ENCODE measurements at places on chromosomes 7 and 10. TPM values are rescaled to one million over a fixed set of nuclear protein-coding genes. Genes with fewer than 3 reads are reported as not detected.

DNA sequence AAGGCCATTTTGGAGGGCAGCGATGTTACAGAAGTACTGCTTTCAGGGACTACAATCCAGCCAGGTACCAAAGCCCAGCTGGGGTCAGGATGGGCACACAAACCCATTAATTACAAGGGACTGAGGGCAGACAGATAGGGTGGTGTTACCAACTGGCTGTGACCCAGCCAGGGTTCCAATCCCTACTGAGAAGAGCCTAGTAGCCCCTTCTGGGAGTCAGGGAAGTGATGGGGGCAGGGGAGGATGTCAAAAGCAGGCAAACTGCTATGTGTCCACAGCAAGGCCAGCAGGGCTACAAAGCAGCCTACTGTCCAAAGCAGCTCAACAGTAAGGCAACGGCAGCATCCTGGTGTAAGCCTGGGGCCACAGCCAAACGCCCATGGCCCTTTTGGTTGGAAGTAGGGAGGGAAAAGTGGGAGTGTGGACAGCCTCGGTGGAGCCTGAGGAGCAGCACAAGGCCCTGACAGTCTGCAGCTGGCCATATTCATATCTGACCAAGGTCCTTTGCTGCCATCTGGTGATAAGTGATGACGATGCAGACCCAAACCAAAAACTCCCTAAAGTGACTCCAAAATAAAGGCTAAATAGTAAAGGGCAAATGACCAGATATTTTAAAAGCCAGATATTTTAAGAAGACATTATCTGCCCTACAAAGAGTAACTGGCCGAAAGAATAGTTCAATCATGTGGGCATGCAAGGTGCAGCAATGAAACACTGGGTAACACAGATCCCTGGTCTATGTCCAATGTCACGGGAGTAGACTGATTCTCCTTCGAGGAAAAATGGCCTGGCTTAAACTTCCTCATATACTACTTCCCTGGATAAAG is 56.9 kb downstream of the XPNPEP1 start:
- DNase-seq = no peak
- H3K4me3 ChIP-seq = no peak overlapping the region
- H3K4me1 ChIP-seq = 0 out of 2 replicates have a peak, but pooled peaks cover 3% of the 10 kb centered on the region
- peaks cover 26% of the 10 kb centered on the region for H3K36me3 ChIP-seq
- H3K27ac ChIP-seq = no peak overlapping the region
- no peaks in the 10 kb centered on the region for H3K27me3 ChIP-seq

DNA sequence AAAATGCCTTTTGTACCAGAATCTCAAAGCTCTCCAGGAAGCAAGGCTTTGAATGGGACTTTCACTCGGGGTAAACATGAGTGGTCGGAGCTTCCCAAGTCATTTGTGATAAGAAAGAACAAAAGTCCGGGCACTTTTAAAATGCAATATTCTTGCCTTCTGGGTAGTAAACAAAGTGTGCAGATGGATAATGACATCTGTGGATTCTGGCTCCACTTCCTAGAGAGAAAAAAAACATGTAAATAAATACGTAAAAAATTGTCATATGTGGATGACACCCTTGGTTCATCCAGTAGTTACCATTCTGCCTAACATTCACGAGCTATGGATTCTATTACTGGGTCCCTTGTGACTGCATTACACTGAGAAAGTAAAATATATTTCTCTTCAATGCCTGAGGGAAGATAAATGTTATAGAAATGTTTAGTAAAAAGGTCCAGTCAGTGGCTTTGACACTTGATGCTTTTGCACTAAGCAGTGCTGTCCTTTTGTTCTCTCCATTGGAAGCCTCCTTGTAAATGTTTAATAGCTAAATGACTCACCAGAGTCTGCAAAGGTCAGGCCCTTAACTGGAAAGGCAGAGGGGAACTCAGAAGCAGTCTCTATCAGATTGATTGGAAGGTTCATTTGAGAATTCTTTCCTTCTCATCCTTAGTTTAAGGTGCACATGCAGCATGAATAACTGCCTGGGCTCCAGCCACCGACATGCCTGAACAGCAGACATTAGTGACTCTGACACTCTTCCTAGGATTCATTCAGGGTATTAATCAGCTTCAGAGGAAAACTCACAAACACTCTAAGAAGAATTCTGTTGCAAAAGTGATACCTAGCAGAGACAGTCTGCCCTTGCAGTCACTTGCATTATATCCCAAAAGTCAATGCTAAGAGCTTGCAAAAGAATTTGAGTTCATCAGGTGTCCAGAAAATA is 11.7 kb upstream of the EDRF1 start:
- no peak for DNase-seq
- no peaks in the 10 kb centered on the region for H3K27me3 ChIP-seq
- H3K36me3 ChIP-seq = no peaks in the 10 kb centered on the region
- H3K4me3 ChIP-seq = no peak overlapping the region

DNA sequence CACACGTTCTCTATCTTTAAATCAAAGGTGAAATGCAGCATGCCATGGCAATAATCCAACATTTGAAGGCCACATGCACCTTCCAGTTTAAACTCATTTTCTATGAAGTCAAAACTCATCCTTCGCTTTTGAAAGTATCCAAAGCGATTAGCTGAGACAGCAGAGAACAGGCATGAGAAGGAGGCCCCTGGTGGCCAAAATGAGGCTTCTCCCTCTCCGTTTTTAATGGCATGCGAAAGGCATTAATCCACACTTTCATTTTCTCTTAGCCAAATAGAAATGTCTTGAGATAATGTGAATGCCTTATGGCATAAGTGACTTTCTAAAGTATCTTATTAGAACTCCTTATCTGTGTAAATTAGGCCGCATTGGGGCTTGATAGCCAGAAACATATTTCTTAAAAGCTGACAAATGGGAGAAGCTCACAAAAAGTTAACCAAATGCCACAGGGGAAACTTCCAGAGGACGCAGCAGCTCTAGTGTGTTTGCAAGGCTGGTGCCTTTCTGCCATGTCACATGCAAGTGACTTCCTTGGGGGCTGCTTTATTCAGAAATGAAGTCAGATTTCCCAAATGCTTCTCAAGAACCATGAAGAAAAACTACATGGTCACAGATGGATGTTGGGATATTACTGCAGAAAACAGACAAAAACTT is 1189.6 kb downstream of the SORCS1 start:
- no peak overlapping the region for H3K27ac ChIP-seq
- peak; percentile 47 for DNase-seq
- H3K27me3 ChIP-seq = no peaks in the 10 kb centered on the region
- peaks cover 7% of the 10 kb centered on the region for H3K4me1 ChIP-seq
- H3K36me3 ChIP-seq = no peaks in the 10 kb centered on the region
- H3K4me3 ChIP-seq = no peak overlapping the region

DNA sequence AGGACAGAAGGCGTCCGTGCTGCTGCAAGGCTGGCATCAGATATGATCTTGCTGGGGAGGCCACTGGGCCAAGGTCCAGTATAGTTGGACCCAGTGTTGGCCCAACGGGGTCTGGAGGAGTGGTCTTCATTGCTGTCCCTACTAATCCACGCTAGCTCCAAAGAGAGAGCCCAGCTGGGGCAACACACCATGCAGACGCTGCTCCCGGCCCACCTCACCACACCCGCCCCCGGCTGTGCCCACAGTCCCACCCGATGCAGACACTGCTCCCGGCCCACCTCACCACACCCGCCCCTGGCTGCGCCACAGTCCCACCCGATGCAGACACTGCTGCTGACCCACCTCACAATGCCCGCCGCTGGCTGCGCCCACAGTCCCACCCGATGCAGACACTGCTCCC is 121.5 kb downstream of the VIPR2 start:
- peak; percentile 23 for DNase-seq
- H3K27ac ChIP-seq = no peak overlapping the region
- H3K4me1 ChIP-seq = 0 out of 2 replicates have a peak, but pooled peaks cover 2% of the 10 kb centered on the region
- H3K27me3 ChIP-seq = no peaks in the 10 kb centered on the region
- H3K4me3 ChIP-seq = no peak overlapping the region

DNA sequence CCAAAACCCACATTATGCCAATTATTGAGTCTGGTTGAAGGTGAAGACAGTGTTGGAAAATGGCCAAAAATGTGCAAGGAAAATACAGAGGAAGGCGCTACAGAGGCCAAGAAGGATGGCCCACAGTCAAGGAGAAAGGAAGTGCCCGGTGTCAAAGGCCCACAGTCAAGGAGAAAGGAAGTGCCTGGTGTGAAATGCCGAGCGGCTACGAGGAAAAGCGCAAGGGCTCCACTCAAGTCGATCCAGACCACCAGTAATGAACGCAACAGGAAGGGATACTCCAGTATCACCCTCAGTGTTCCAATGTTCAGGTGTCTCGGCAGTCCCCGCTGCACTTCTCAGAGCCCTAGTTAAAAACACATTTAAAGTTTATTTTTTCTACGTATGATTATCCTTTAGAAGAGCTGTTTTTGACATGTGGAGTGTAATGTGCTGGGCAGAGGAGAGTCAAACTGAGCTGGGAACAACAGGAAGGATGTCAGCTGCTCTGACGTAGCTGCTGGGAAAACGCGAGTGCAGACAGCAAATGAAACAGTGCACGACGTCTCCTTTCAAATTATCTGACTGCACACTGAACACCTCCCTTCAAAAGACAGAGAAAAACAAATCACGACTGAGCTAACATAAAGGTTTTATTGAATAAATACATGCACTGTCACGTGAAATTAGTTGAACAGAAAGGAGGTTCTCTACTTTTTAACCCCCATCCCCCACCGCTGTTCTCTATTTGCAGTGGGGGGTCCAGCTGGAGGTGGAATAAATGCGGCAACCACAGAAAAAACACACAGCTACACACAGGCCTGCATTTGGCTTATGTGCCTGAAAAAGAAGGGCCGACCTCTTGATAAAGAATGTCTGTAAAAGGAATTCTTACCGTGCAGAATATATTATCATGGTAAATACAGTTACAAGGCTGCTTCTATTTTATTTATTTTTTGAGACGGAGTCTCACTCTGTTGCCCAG is 26.1 kb upstream of the NCAPG2 start:
- H3K4me1 ChIP-seq = no peaks in the 10 kb centered on the region
- H3K27ac ChIP-seq = no peak overlapping the region
- DNase-seq = no peak
- no peak overlapping the region for H3K4me3 ChIP-seq

DNA sequence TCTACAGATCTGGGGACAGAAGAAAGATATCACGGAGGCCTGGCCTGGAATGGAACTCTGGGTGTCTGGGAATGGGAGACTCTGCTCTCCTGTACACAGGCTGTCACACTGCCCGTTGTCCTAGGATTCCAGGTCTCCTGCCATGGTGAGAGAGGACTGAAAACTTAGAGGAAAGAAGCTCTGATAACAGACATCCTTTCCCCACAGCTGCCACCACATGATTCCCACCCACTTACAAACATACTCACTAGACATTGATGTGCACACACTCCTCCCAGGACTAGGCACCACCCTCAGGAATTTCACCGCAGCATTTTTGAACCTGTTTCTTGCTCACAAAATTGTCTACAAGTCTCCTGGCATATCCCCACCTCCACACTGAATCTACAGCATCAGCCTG is 5.7 kb downstream of the ZNF92 start:
- no peaks in the 10 kb centered on the region for H3K27me3 ChIP-seq
- peaks cover 2% of the 10 kb centered on the region for H3K4me1 ChIP-seq
- no peak overlapping the region for H3K27ac ChIP-seq

GRCh38 chr7:36005293-36005692 is 147.8 kb upstream of the EEPD1 start:
- DNase-seq = no peak
- no peak overlapping the region for H3K4me3 ChIP-seq
- no peaks in the 10 kb centered on the region for H3K27me3 ChIP-seq
- peaks cover 2% of the 10 kb centered on the region for H3K36me3 ChIP-seq
- H3K4me1 ChIP-seq = no peaks in the 10 kb centered on the region

DNA sequence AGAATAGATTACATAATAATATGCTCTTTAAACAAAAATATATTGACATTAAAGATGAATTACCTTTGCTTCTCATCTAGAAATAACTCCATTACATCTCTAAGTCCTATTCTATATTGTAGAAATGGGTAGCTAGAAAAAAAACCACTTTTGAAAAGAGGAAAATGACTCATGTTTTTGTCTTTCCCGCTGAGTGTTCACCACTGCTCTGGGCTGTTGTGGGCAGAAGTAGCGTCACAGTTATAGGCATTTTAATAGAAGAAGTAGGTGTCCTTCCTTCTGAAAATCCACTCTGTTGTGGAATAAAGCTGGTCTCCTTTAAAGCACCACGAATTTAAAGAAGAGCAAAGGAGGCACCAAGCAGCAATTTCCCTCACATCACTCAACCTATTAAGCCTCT is 117.6 kb upstream of the NFE2L3 start:
- no peaks in the 10 kb centered on the region for H3K4me1 ChIP-seq
- no peak for DNase-seq
- H3K27ac ChIP-seq = no peak overlapping the region

DNA sequence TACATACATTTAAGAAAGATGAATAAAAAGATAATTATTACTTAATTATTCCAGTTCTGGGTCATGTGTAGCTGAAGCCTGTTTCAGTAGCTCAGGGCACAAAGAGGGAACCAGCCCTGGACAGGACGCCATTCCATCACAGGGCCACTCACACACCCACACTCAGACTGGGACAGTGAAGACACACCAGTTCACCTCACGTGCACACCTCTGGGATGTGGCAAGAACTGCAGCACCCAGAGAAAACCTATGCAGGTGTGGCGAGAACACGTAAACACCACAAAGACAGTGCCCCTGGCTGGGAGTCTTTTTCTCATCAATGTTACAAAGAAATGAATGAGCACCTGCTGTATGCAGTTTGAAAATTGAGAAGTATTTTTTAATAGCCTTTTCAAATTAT is 1.6 kb upstream of the IDI1 start:
- H3K4me3 ChIP-seq = peak overlapping the region; percentile 96
- H3K4me1 ChIP-seq = 0 out of 2 replicates have a peak, but pooled peaks cover 3% of the 10 kb centered on the region
- peaks cover 19% of the 10 kb centered on the region for H3K36me3 ChIP-seq
- no peak overlapping the region for H3K27ac ChIP-seq

DNA sequence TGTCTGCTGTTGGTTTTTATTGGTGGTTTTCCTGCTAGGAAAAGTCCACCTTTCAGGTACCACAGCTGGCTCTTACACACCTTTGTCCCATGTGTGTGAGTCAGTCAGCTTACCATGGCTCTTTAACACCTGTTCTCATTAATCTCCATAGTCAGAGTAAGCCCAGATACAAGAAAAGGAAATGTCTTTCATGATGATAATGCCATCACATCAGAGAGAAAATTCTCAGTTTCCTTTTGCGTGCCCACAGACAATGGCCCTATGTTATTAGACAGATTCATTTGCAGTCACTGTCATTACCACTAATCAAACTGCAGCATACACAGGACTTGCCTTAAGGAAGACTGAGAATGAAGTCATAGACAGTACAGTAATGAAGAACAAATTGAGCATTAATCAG is 1583.6 kb upstream of the LRRTM3 start:
- H3K27ac ChIP-seq = no peak overlapping the region
- no peaks in the 10 kb centered on the region for H3K27me3 ChIP-seq
- no peaks in the 10 kb centered on the region for H3K36me3 ChIP-seq
- no peaks in the 10 kb centered on the region for H3K4me1 ChIP-seq
- H3K4me3 ChIP-seq = no peak overlapping the region

GRCh38 chr10:109886037-109886780 is 37.1 kb downstream of the XPNPEP1 start:
- peaks cover 15% of the 10 kb centered on the region for H3K36me3 ChIP-seq
- H3K27me3 ChIP-seq = no peaks in the 10 kb centered on the region
- no peaks in the 10 kb centered on the region for H3K4me1 ChIP-seq

GRCh38 chr10:75592151-75592787 is 160.8 kb downstream of the LRMDA start:
- H3K36me3 ChIP-seq = peaks cover 2% of the 10 kb centered on the region
- DNase-seq = no peak
- no peak overlapping the region for H3K4me3 ChIP-seq
- no peaks in the 10 kb centered on the region for H3K27me3 ChIP-seq
- H3K4me1 ChIP-seq = 0 out of 2 replicates have a peak, but pooled peaks cover under 1% of the 10 kb centered on the region

- H3K4me3 ChIP-seq = no peak overlapping the region
- no peaks in the 10 kb centered on the region for H3K36me3 ChIP-seq
- H3K27ac ChIP-seq = no peak overlapping the region
Observed at GRCh38 chr10:98062424-98062823, 32.0 kb upstream of the CRTAC1 start.

LLCFC1 gene
- total RNA-seq = not detected

ZNF277 gene
- 13.1 TPM for total RNA-seq

PRKG1 gene
- 10.4 TPM for total RNA-seq

Measured in H9 (cell line).